ENCODE measurements at places on chromosomes 6 and 20. TPM values are rescaled to one million over a fixed set of nuclear protein-coding genes. Genes with fewer than 3 reads are reported as not detected.
A peak's percentile ranks its signal among the peaks of the same experiment; 100 is the strongest.

INSM1 gene
- total RNA-seq = not detected

GRCh38 chr6:155595284-155595683, 139.6 kb upstream of the NOX3 start:
- H3K4me1 ChIP-seq = no peaks in the 10 kb centered on the region
- no peak for DNase-seq
- no peak overlapping the region for H3K4me3 ChIP-seq
- H3K27me3 ChIP-seq = no peaks in the 10 kb centered on the region
- H3K27ac ChIP-seq = no peak overlapping the region

GRCh38 chr6:154885214-154885613, 109.9 kb upstream of the TIAM2 start:
- no peaks in the 10 kb centered on the region for H3K27me3 ChIP-seq
- no peak overlapping the region for H3K4me3 ChIP-seq
- no peak overlapping the region for H3K27ac ChIP-seq
- peaks cover 2% of the 10 kb centered on the region for H3K4me1 ChIP-seq
- no peaks in the 10 kb centered on the region for H3K36me3 ChIP-seq

- H3K27ac ChIP-seq = no peak overlapping the region
- no peaks in the 10 kb centered on the region for H3K36me3 ChIP-seq
- H3K4me1 ChIP-seq = peaks cover 5% of the 10 kb centered on the region
These were observed 13.1 kb upstream of the BCAS1 start for GRCh38 chr20:54083459-54083858.

DNA sequence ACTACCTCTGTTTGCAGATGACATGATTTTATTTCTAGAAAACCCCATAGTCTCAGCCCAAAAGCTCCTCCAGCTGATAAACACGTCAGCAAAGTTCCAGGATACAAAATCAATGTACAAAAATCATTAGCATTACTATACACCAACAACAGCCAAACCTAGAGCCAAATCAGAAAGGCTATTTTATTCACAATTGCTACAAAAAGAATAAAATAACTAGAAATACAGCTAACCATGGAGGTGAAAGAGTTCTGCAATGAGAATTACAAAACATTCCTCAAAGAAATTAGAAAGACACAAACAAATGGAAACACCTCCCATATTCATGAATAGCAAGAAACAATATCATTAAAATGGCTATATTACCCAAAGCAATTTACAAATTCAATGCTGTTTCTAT, 65.6 kb upstream of the HTR1E start:
- no peak for DNase-seq
- no peaks in the 10 kb centered on the region for H3K27me3 ChIP-seq
- H3K4me3 ChIP-seq = no peak overlapping the region
- no peak overlapping the region for H3K27ac ChIP-seq
- no peaks in the 10 kb centered on the region for H3K4me1 ChIP-seq

FNDC11 gene
- 0.23 TPM for total RNA-seq

DNA sequence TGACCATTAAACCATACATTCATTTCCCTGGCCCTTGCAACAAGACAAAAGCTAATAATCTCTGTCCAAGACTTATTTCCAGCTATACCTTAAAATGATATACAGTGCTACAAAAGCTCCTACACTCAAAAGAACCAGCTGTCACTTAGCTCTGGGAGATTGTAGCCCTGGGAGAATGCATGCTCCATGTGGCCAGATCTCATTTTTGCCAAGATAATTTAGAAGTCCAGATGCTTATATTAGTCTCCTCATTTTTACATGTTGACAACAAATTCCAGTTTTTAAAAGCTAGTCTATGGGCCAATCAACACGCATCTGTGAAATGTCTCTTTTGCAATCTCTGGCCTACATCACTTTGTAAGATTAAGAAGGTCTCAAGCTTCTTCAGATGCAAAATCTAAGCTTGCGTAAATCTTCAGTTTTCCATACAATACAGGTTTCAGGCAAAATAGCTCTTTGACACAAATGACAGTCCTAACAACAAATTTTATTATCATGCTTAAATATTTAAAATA, 27.1 kb downstream of the TASP1 start:
- no peak for DNase-seq
- no peaks in the 10 kb centered on the region for H3K36me3 ChIP-seq

DNA sequence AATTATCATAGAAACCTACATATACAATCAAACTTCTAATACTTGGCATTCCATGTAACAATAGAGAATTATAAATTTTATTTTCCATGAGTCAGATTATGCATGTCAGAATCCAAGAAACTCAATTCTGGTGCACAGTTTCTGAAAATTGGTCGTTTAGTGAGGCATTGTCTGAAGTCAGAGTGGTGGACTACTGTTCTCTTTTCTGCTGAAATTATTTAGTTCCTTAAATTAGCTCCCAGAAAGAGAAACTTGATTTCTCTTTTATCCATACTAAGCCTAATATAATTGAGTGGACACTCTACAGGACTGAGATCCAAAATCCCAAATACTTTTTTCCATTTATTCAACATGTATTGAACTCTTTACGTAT, 265.5 kb downstream of the ALDH8A1 start:
- H3K4me1 ChIP-seq = peaks cover 10% of the 10 kb centered on the region
- no peak overlapping the region for H3K4me3 ChIP-seq
- H3K36me3 ChIP-seq = no peaks in the 10 kb centered on the region
- H3K27me3 ChIP-seq = no peaks in the 10 kb centered on the region
- DNase-seq = no peak

AKIRIN2 gene
- 43.6 TPM for total RNA-seq

DNA sequence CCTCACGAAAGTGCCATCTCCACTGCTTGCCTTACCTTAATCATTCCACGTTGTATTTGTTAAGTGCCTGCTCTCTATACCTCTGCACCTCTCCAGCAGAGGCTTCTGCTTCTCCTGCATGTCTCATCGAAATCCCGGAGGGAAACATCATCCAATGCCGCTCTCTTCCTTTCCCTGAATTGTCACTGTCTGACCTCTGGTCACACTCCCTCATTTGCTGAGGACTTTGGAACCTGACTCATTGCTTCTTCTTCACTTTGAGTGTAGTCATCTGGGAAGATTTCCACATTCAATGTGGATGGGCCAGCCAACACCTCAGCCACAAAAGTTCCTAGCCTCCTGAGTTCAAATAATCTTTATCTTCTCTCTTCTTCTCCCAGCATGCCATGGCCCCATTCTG, 78.9 kb upstream of the BEND6 start:
- DNase-seq = no peak
- H3K36me3 ChIP-seq = no peaks in the 10 kb centered on the region
- no peaks in the 10 kb centered on the region for H3K4me1 ChIP-seq
- no peak overlapping the region for H3K4me3 ChIP-seq
- H3K27ac ChIP-seq = no peak overlapping the region

GRCh38 chr6:42103216-42103615, 39.2 kb downstream of the C6orf132 start:
- H3K27me3 ChIP-seq = no peaks in the 10 kb centered on the region
- H3K4me3 ChIP-seq = no peak overlapping the region
- H3K27ac ChIP-seq = peak overlapping the region; percentile 15
- no peaks in the 10 kb centered on the region for H3K36me3 ChIP-seq

GRCh38 chr6:28979679-28980078, 25.4 kb downstream of the ZNF311 start:
- no peak for DNase-seq
- no peak overlapping the region for H3K4me3 ChIP-seq
- H3K27me3 ChIP-seq = peaks cover 10% of the 10 kb centered on the region
- no peak overlapping the region for H3K27ac ChIP-seq
- H3K4me1 ChIP-seq = no peaks in the 10 kb centered on the region

GRCh38 chr6:20687494-20687893, 153.2 kb downstream of the CDKAL1 start:
- no peak overlapping the region for H3K27ac ChIP-seq
- H3K36me3 ChIP-seq = no peaks in the 10 kb centered on the region
- H3K27me3 ChIP-seq = no peaks in the 10 kb centered on the region
- H3K4me1 ChIP-seq = no peaks in the 10 kb centered on the region
- no peak for DNase-seq
- H3K4me3 ChIP-seq = no peak overlapping the region

DNA sequence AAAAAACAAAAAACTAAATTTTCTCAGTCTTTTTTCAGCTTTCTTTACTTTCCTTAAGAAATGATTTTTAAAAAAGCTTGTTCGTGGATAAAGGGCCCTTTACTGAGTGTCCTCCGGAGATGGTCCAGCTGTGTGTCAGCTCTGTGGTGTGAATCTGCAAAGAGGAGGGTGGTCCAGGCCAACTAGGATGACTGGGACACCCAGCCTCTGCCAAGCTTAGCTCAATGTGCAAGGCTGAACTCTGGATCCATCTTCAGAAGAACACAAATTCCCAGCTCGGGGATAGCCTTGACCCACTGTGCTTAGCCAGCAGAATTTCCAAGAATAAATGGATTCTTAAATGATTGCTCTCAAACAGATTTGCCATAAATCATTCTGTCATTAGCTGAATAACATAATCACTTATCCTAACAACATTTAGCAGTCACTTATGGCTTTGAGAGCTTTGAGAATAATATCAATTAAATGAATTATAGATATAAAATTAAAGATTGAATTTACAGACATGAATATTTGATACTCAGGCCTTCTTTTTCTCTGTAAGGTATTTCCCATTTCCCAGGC, 14.2 kb upstream of the CALHM5 start:
- H3K27me3 ChIP-seq = no peaks in the 10 kb centered on the region
- H3K27ac ChIP-seq = no peak overlapping the region
- H3K4me3 ChIP-seq = no peak overlapping the region
- H3K4me1 ChIP-seq = no peaks in the 10 kb centered on the region
- no peaks in the 10 kb centered on the region for H3K36me3 ChIP-seq

DNA sequence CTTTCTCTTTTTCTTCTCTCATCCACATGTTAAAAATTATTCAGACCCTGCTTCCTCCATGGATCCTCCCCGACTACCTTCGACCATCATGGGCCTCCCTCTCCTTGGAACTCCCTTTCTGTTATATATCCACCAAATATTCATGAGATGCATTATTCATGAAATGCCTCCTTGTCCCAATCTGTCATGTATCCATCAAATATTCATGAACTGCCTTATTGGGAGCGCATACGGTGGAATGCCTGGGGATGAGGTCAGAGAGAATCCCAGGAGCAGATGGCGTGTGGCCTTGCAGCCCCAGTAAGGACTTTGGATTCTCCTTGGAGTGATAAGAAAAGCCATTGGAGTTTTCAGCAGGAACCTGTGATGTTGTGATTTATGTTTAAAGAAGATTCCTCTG, 97.0 kb downstream of the NRN1 start:
- DNase-seq = no peak
- no peaks in the 10 kb centered on the region for H3K27me3 ChIP-seq
- H3K36me3 ChIP-seq = no peaks in the 10 kb centered on the region
- no peak overlapping the region for H3K4me3 ChIP-seq
- no peak overlapping the region for H3K27ac ChIP-seq
